ENCODE measurements at places on chromosomes 7 and 10. TPM values are rescaled to one million over a fixed set of nuclear protein-coding genes. Genes with fewer than 3 reads are reported as not detected.

- no peak for DNase-seq
Measured at GRCh38 chr10:27644307-27644939, 101.2 kb downstream of the MKX start.

DNA sequence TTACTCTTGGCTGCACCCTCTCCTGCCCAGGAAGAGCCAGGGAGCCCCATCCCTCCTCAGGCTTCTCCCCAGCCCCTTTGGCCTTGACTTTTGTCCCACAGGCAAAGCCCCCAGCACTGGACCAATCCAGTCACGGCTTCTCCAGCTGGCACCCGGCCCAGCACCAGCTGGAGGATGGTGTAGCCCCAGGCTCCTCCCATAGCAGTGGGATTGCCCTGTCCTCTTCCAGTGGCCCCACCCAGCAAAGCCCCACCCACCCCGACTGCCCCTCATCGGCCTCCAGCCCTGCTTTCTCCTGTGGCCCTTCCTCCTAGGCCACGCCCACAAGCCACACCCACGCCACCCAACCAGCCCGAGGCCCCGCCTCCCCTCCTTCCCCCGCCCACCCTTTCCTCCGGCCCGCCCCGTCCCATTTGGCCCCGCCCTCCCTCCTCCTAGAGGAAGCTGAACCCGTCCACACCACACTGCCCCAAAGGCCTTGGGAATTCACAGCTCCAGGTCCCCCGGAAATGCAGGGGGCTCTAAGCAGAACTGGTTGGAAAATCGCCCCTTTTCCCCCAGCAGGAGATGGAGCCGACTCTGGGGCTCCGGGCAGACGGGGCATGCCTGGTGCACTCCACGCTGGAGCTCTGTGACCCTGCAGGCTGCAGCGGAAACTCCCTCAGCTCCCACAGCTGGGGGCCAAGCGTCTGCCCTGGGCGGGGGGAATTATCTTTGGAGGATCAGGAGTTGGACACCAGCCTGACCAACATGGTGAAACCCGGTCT is 25.2 kb downstream of the GET4 start:
- DNase-seq = peak; percentile 92

Gene PDZD7
- 0.25 TPM for total RNA-seq

DNA sequence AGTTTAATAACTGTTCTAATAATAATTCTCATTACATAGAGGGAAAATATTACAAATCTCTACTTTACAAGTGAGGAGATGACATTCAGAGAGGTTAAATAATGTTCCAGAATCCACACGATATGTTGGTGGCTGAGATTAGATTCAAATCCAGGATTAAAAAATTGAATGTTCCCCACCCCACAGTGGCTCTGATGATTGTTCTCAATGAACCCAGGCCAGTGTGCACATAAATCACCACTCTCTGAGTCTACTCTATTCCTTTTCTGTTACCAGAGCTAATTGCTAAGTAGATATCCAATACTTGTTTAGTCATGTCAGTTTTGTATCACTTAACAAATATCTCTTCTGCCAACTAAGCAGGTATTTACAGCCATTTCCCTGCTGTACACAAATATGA is 281.0 kb downstream of the ABCA13 start:
- no peak for DNase-seq

DNA sequence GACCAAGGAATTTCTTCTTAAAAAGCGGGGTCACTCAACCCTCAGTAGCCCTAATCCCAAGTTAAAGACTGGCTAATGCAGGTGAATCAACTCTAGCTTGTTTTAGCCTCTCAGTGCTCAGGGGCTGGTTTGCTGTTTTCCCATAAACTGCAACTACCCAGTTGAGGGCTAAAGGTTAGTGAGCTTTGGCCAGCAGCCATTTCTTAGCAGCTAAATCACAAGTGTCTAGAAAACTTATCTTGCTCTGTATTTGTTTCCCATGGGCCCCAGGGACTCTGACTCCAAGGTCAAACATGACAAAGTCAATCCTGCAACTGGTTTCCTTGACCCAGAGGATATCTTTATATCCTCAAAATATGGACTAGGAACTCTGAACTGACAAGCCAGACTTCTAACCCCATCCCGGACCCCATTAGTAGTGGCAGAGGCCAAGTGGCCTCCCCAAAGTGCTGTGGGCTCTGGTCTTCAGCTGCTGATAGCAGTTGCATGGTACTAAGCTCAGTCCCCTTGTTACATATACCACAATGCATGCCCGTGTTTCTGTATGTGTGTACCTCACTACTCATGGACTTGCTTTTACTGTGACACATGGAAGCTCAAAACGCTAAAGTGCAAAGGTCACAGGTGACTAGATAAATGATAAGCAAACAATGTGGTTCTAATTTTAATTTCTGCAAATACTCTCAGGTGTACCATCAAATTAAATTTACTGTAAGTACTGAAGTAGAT is 793.0 kb upstream of the IGFBP3 start:
- no peak for DNase-seq

DNA sequence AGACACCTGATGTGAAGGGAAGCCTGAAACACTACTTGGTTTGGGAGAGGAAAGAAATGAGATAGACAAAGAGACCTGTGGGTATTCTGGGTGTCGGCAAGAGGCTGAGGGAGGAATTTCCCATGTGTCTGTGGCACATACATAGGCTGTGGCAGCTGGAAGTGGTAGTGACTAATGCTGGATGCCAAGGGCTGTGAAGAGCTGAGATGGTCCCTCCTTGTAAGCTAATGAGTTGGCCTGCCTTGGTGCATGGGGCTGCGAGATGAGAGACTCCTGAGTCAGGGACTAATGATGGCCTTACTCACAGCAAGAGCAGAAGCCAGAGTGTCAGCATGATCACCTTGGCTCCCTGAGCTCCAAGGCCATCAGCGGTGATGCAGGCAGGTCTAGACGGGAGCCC is 119.0 kb upstream of the EEPD1 start:
- DNase-seq = no peak

Gene LANCL2
- total RNA-seq = 28.0 TPM

- no peak for DNase-seq
Measured at GRCh38 chr7:151891753-151892152, 14.8 kb upstream of the PRKAG2 start.

DNA sequence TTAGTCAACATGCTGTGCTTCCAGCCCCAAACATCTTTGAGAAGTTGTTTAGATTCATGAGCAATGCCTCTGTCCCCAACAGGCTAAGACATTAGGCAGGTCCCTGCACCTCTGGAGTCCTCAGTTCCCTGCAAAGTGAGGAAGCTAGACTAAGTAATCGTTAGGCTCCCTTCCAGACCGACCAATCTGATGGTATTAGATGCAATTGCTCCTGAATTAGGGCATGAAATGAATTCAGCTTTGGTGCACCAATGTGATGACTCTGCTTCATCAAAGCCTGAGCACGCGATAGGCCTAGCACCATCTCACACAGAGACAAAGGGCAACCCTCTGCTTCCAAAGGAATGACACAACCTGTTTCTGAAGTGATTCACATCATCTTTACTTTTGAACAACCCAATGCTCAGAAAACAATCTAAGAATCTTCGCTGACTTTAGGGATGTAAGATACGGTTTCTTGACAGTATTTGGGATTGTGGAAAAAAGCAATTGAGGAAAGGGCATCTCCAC is 723 bp upstream of the TES start:
- DNase-seq = no peak

Gene TRIM50
- total RNA-seq = not detected

DNA sequence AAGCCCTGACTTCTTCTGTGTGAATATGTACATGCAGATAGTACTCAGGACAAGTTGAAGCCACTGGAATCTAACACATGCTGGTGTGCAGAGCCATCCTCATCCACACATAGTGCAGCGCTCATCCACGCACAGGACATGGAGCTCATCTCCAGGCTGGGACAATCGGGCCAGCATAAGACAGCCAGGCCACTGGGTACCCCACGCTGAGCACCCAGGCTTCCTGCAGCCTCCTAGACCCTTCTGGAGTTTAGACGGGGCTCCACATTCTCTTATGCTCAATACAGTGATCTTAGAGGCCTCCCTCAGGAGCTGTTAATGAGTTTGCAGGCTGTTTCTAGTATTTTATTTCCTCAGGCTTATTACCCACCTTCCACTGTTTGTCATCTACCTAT is 238.9 kb downstream of the TNS3 start:
- DNase-seq = no peak

Gene EIF4H
- 475 TPM for total RNA-seq

GRCh38 chr10:109721453-109722064 is 201.8 kb downstream of the XPNPEP1 start:
- no peak for DNase-seq

DNA sequence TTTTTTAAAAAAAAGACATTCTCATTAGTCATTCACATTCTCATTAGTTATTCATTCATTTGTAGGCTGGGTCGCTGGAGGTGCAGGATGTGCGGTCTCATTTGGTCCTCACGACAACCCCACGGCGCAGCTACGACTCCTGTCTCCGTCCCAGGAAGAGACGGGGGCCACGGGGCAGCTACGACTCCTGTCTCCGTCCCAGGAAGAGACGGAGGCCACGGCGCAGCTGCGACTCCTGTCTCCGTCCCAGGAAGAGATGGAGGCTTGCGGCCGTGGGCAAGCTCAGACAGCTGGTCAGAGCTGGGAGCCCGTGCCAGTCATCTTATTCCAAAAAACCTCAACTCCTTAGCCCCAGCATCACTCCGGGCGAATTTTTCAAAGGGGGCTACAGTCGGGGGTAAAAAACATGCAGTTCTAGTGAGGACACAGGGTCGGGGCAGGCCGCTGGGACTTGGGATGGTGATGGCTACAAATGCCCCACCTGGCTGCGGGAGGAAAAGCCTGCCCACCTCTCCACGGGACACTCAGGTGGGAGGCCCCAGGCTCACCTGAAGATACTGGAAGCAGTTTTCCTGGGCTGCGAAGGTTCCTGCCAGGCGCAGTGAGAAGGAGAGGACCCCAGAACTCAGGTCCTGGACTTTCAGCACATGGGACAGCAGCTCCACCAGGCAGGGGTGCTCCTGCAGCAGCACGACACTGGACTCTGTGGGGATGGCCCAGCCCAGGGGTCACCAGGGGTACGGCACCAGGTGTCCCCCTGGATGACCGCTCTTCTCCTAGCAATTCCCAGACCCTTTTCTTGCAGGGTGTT is 8.3 kb downstream of the BRAT1 start:
- DNase-seq = no peak

- no peak for DNase-seq
Measured at GRCh38 chr7:105680505-105681187, 99.4 kb upstream of the EFCAB10 start.
